ENCODE measurements at places on chromosomes 12 and 14.
A peak's percentile ranks its signal among the peaks of the same experiment; 100 is the strongest.

DNA sequence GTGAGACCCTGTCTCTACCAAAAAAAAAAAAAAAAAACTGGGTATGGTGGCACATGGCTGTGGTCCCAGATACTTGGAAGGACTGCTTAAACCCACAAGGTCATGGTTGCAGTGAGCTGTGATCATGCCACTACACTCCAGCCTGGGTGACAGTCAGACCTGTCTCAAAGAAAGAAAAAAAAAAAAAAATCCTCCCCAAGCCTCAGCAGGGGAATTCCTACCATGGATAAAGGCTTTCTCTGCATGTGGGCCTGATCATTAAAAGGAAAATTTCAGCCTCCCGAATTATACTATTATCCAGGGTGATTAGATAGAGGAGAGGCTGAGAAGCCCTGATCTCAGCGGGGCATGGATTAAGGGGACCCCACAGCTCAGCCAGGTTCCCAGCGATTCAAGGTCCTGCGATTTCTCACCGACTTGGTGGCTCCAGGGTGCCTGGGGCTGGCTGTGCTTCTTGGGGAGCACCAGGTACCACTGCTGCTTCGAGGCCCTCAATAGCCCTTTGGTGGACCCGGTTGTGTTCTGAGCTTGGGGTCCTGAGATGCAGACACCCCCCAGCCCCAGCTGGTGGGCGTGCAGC, 5.6 kb downstream of the SH2B3 start:
- DNase-seq = no peak

- DNase-seq = no peak
Measured at GRCh38 chr12:67141296-67142018, 127.7 kb upstream of the CAND1 start.

DNA sequence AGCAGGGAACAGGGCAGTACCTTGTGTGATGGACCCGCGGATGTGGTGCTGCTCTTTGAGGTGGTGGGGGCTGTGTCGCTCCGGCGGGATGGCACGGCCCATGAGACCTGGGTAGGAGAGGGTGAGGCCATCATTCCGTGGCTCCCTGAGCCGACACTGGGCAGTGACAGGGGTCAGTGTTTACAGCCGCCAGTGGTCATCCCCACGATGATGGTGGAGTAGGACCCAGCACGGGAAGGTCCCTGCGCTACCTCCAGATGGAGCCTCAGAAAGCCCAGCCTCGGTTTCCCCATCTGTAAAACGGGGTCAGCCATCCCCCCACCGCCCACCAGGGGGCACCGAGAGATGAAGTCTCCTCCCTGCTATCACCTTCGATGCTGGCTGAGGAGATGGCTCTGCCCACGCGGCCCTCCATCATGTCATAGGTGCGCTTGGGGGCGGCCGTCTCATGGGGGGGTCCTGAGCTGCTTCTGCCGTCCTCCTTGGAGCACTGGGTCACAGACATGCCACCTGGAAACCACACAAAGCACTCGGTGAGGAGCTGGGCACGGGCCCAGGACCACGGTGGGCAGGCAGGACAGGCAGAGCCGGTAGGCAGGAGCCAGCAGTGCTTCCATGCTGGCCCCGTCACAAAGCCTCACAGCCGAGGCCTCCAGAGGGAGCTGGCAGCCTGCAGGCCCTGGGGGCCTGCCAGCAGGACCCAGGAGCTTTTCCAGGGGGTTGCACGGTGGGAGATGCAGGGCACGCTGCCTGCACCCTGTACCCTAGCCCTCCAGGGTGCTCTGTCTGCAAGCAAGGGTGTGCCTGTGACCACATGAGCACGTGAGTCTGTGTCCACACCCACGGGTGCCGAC, 53.1 kb downstream of the RFLNA start:
- DNase-seq = no peak

DNA sequence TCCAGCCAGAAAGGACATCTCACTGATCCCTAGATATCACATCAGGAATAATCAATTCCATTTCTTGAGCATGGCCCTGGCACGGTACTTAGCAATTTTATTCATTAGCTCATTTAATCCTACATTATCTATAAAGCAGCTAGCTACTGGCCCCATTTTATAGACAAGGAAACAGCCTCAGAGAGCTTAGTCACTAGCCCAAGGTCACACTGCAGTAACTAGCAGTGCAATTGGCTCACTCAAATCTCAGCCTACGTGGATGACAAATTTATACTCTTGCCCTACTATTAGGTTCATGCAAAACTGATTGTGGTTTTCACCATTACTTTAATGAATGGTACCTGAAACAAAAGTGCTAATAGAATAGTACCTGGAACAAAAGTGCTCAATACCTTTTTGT, 41.7 kb downstream of the NUAK1 start:
- no peak for DNase-seq

- DNase-seq = no peak
Measured at GRCh38 chr12:57138526-57139272, 8.7 kb downstream of the LRP1-AS start.

DNA sequence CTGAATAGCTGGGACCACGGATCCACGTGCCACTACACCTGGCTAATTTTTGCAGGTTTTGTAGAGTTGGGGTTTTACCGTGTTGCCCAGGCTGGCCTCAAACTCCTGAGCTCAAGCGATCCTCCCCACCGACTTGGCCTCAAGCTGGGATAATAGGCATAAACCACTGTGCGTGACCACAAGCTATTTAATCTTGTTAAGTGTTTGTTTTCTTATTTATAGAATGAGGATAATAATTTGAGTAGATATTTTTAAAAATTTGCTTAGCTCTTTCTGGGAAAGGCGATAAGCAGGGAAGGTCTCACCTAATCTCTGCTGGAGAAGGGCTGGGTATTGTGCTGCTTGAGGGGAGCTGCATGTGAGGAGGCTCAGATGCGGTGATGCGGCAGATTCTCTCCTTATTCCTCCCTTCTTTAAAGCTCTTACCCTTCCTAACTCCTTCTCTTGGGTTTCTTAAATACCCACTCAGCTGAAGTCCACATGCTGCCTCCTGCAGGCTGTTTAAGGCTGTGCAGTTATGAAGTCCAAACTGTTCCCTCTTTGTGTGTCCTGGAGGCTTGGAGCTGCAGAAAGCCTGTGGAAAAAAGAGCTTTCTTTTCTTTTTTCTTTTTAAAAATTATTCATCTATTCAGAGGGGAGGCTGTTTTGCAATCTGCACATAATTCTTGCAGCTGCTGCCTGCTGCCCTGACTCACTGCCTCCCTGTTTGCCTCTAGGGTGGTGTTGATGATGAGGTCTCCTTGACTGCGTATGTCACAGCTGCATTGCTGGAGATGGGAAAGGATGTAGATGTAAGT, 37.9 kb downstream of the A2ML1 start:
- no peak for DNase-seq

GRCh38 chr12:124568431-124569374, 1.3 kb upstream of the NCOR2 start:
- DNase-seq = peak; percentile 34

DNA sequence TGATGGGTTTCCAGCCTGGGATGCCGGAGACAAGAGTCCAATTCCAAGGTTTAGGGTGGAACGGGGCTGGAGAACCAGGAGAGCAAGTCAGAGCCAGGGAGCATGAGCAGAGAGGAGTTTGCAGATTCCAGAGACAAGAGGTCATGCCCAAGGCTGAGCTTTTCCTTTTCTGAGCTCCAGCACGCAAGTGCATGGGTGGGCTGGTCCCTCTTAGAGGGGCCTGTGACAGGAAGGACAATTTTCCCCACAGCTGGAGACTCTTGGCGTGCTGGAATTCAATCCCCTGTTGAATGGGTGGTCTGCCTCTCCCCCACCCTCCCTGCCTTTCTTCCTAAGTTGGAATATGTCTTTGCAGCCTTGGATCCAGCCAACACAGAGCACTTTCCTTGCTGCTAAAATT, 431.9 kb downstream of the BCL11B start:
- no peak for DNase-seq

DNA sequence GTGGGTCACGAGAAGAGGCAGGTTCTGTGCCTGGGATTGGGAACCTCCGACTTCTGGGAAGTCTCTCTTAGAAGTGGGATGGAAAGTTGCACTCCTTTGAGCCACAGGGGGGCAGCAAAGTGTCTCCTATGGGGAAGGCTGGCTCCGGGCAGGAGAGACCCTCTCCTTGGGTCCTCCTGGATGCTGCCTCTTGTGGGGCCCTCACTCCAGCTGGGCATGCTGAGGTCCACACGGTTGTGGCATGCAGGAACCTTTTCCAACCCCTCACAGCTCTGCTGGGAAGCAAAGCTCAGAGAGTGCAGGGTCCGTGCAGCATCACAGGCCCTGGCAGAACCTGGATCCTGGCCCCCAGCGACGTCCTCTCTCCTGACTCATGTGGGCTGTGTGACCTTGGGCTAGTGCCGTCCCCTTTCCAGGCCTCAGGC, 17.4 kb downstream of the SDSL start:
- DNase-seq = peak; percentile 73

DNA sequence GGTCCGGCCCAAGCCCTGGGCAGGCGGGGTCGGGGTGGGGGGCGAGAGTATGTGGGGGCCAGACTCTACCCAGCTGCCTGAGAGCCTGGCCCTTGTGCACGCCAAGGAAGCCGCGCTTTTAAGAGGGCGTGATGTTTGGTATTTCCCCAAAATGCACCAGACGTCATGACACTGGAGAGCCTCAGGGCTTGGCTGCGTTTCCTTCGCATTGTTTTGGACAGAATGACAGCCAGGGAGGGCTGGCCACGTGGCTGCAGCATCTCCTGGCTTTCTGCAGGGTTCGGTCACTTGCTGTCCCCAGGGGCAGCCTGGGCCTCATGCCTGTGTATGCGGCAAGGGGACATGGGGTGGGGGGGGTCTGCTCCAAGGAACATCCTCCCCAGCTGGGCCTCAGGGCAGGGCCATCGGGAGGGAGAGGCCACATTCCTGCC, 16.1 kb upstream of the NUDT14 start:
- DNase-seq = no peak

DNA sequence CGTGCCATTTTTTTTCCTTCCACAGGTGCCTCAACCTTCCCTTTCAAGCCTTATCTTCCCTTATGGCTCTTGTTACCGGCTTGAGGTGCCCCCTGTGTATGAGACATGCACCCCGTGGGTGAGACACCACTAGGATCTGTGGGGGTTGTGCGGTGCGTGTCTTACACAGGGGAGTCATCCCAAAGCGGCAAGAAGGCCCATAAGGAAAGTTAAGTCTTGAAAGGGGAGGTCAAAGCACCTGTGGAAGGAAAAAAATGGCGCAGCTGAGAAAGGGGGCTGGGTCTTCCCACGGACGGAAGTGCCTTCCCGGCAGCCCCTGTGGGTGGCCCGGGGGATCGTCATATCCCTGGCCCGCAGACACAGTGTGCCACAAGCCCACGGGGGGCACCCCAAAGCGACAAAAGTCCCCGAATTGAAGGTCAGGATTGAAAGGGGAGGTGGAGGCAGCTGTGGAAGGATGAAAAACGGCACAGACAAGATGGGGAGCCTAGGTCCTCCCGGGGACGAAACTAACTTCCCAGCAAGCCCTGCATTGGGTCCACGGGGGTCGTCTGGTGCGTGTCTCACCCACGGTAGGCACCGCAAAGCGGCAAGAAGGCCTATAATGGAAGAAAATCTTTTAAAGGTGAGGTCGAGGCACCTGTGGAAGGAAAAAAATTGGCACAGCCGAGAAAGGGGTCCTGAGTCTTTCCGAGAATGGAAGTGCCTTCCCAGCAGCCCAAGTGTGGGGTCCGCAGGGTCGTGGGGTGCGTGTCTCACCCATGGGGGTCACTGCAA, 273.3 kb downstream of the ALG10 start:
- no peak for DNase-seq

DNA sequence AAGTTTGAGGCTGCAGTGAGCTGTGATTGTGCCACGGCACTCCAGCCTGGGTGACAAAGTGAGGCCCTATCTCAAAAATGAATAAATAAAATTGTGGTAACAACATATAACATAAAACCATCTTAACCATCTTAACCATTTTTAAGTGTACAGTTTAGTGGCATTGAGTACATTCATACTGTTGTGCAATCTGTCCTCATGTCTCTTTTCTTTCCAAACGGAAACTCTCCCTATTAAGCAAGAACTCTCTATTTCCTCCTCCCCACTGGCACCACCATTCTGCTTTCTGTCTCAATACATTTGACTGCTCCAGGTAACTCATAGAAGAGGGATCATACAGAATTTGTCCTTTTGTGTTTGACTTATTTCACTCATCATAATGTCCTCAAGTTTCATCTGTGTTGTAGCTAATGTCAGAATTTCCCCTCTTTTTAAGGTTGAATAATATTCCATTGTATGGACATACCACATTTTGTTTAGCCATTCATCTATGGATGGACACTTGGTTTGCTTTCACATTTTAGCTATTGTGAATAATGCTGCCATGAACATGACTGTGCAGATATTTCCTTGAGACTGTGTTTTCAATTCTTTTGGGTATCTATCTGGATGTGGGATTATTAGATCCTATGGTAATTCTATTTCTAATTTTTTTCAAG, 4.4 kb upstream of the MARK3 start:
- no peak for DNase-seq

- DNase-seq = no peak
Measured at GRCh38 chr12:68375756-68376695, 43.9 kb upstream of the MDM1 start.

DNA sequence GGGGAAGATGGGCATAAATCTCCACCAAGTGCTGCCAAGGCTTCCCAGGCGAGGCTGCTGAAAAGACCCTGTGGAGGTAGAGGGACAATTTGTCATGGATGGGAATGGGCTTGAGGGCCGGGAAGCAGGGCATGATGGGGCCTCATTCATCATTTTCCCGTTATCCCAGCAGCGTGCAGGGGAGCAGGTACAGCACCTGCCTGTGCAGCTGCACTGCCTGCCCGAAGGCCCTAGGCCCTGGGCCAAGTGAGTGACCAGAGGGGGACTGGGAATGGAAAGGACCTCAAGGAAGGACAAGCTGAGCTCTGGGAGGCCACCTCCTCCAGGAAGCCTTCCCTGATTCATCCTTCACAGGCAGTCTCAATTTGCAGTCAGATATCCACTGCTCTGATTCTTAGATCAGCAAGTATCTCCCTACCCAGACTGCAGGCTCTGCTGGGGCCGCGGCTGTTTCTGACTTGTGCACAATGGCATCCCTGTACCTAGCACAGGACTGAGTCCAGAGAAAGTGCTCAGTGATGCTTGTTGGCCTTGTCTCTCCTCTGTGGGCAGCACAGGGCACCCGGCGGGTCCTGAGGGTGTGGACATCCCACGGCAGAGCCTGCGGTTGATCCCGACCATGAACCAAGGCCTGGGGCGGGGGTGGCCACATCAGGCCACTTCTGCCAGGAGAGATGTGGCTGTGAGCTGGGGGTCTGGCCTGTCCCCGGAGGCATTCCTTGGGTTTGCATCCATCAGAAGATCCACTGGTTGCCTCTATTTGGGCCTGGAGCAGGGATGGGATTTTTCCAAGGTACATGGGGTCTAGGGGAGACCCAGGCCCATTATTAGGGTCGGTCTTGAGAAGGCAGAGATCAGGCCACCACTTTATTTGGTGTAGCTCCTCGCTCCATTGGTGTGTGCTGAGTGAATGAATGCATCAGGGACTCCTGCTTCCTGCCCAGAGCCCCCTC, 167.3 kb upstream of the RTL1 start:
- DNase-seq = no peak

GRCh38 chr14:94914191-94914590, 144.3 kb upstream of the GSC start:
- no peak for DNase-seq

- peak; percentile 82 for DNase-seq
Measured at GRCh38 chr12:85874031-85874461, at the start of gene NTS. Gene NTS, plus strand, starts transcription at chr12:85874295. Its CDS starts 109 bp downstream, at chr12:85874404.

All from SHP77 (cell line).